Mesendoderm (in vitro differentiated cells): ENCODE measurements at places on chromosomes 12 and 14.

DNA sequence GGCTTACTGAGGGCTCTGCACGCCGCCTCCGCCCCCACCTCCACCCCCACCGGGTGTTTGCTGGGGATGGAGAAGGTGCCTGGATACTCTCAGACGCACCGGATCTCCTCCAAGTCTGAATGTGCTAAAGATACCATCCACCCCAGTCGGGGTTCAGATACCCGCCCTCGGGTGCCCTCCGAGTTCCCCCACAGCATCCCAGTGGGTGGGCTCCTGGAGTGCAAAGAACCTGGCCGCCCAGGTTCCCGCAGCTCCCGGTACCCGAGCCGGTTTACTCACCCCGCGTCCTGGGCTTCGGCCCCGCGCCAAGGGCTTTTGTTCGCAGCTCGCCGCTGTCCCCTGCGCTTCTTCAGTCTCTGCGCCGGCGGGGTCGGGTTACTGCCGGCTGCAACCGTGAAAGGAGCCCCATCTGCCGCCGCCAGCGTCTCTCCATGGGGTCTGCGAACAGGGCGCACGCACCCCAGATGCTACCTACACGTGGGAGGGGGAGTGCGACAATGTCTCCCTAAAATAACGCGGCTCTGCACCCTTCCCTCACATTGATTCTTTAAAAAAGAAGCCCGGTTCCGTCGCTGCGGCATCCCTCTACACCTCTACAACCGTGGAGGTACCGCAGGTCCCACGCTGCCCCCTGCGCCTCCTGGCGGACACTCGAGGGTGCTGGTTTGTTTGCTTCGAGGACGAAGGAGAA, at the start of gene CCDC177:
CCDC177 (minus strand) TSS at position 609 of the 691 bp plus-strand sequence. CDS start 1,249 bp downstream, outside the sequence.
- peak; percentile 75 for DNase-seq

GRCh38 chr14:37413504-37414003, 181.5 kb downstream of the FOXA1 start:
- no peak for DNase-seq

- DNase-seq: no peak
These were observed 12.9 kb downstream of the TMEM117 start for GRCh38 chr12:43848786-43849185.

DNA sequence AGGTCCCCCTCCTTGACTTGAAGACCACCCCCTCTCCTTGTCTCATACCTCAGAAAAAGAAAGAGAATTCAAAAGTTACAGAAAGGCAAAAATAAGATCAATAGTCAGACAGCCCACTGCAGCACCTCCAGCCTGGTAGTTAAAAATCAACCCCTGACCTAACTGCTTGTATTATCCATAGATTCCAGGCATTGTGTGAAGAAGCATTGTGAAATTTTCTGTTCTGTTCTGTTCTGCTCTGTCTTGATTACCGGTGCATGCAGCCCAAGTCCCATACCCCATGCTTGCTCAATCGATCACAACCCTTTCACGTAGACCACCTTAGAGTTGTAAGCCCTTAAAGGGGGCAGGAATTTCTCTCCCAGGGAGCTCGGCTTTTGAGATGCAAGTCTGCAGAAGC, 5.8 kb upstream of the DHRS7 start:
- DNase-seq: no peak

GRCh38 chr12:52965337-52965731, 16.4 kb downstream of the KRT18 start:
- DNase-seq: peak; percentile 56

DNA sequence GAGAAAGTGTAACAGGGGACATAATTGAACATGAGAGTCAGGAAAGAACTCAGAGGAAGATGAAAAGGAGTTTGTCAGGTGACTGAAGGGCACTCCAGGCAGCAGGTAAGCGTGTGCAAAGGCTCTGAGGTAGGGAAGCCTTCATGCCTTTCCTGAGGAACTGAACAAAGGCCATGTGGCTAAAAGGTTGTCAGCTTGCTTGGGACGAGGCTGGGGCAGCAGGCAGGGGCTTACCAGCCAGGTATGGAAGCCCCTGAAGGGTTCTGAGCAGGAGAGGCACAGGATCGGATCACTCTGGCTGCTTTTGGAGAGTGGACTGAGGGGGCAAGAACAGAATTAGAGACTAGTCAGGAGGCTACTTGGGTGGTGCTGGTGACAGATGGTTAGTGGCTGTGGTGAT, 5.2 kb downstream of the LPCAT3 start:
- DNase-seq: no peak

DNA sequence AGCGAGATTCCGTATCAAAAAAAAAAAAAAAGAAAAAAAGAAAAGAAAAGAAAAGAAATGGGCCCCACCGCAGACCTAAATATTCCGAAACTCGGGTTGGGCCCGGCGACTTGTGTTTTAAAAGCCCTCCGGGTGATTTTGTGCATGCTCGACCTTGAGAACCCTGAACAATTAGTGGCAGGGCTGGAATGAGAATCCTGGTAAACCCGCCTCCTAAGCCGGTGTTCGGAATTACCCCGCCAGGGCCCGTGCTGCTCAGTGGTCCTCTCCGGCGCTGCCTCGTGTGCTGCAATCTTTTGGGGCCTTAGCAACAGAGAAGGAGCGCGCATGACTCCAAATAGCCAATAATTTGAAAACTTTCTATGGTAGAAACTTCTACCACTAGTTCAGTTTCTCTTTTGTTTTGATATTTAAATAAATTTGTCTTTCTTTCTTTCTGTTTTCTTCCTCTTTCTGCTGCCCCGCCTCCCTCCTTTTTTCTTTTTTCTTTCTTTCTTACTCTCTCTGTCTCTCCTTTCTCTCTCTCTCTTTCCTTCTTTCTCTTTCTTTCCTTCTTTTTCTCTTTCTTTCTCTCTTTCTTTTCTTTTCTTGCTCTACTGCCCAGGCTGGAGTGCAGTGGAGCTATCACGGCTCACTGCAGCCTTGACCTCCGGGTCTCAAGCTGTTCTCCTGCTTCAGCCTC, 1.5 kb upstream of the GALNT6 start:
- DNase-seq: peak; percentile 81

- no peak for DNase-seq
These were observed 113.2 kb downstream of the ERC1 start for GRCh38 chr12:1104088-1104800.

- DNase-seq: peak; percentile 82
These were observed 24.8 kb downstream of the FOS start for GRCh38 chr14:75303381-75303789.

DNA sequence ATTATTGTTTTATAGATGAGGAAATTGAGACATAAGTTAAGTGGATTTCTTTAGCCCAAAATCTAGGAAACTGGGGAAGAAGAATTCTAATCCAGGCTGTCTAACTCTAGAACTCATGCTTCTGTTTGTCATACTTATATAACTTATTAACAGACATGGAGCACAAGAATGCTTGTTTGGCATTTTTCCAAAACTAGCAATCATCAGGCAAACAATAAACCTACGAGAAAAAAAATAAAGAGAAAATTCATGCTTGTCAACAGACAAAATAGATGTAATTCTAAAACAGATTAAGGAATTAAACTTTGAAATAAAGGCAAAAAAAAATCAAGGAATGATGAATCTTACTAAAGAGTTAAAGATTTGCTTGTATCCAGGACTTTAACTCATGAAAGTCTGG, 103.1 kb downstream of the METTL25 start:
- DNase-seq: no peak

DNA sequence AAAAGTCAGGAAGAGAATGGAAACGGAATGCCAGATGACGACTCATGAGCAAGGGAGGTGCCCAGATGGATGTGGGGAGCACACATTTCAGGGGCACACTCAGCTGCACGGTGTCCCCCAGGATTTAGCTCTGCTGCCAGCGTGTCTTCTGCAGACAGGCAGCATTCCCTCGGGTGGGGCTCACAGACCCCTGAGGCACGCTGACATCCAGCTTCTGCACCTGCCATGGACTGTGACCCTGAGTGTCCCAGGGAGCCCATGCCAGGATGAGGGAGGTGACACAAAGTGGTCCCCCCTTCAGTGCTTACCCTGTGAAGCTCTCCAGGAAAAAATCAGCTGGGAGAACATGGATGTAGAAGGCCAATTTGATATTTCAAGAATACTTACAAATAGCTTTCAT, 84.2 kb downstream of the PIWIL1 start:
- DNase-seq: no peak
